ENCODE measurements at places on chromosomes 6 and 20.
A peak's percentile ranks its signal among the peaks of the same experiment; 100 is the strongest.

GRCh38 chr6:167644412-167645132 is 182.1 kb upstream of the AFDN start:
- no peak for DNase-seq

DNA sequence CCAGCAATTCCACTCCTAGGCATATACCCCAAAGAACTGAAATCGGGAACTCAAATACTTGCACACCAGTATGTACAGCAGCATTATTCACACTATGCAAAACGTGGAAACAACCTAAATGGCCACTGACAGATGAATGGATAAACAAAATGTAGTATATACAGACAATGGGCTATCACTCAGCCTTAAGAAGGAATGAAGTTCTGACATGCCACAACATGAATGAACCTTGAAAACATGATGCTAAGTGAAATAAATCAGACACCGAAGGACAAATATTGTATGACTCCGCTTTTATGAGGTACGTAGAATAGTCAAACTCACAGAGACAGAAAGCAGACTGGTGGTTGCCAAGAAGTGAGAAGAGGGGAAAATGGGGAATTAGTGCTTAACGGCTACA is 59.1 kb upstream of the CCN6 start:
- DNase-seq = no peak

GRCh38 chr20:46323557-46323956 is 15.3 kb upstream of the CDH22 start:
- DNase-seq = no peak

GRCh38 chr6:133891149-133891926 is 2.4 kb downstream of the TCF21 start:
- peak; percentile 60 for DNase-seq

DNA sequence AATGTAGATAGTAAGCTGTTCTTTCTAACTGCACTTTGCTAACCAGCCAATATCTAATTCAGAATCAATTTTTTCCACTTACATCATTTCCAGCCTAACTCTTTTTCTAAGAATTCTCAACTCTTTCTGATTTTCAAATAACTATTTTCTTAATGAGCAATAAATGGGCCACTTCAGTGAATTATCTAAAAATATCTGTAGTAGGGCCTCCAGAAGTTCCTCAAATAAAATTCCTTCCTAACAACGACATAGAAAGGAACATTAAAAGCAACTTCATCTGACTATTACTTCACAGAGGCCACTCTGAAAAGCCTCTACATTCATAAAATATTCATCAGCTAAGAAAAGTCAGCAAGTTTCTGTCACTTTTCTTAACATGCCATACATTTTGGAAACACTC is 4.8 kb downstream of the COL12A1 start:
- no peak for DNase-seq

DNA sequence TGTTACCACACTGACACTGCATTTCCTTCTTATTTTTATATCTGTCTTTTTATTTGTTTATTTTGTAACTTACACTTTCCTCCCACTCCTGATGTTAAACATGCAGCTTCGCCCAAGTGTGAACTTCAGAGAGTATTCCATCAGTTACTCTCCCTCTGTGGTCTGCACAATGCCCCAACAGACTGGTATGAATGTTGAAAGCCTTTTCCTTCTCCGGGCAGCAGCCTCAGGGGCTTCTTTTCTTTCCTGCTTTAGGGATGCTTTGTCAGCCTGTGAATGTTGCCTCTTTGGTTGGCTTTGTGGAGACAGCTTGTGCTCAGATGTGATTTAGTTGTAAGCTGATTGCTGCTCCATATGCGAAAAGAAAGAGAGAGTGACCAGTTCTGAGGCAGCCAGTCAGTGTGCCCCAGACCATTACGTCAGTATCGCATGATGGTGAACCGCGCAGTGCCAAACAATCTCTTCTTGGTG is 44.0 kb downstream of the SMPDL3A start:
- DNase-seq = no peak

GRCh38 chr20:52953020-52953419 is 19.1 kb upstream of the TSHZ2 start:
- DNase-seq = no peak

DNA sequence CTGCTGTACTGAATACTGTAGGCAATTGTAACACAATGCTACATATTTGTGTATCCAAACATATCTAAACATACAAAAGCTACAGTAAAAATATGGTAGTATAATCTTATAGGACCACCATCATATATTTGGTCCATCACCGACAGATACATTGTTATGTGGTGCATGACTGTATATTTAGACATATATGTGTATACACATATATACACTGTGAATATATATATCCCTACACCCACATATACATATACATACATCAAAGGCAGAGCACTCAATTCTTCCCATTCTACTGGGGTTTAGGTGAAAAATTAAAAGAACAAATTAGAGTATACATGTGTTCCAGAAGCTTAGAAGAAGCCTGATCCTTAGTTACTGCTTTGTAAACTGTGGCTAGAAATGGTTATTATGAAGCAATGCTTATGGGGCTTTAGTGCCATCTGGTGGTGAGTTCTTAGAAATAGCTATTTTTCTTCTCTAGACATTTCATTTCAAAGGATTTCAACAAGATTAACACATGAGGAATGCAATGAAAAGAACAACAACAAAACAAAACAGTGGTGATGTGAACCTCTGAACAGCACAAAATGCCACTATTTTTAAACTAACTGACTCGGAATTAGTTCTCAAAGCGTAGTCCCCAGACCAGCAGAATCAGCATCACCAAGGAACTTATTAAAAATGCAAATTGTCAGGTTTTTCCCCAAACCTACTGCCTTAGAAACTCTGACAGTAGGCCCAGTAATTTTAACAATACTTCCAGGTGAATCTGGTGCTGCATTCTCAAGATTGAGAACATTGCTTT is 38.0 kb downstream of the PKHD1 start:
- DNase-seq = peak; percentile 13

- DNase-seq = no peak
Measured at GRCh38 chr20:1323830-1324597, 4.9 kb downstream of the SDCBP2 start.

DNA sequence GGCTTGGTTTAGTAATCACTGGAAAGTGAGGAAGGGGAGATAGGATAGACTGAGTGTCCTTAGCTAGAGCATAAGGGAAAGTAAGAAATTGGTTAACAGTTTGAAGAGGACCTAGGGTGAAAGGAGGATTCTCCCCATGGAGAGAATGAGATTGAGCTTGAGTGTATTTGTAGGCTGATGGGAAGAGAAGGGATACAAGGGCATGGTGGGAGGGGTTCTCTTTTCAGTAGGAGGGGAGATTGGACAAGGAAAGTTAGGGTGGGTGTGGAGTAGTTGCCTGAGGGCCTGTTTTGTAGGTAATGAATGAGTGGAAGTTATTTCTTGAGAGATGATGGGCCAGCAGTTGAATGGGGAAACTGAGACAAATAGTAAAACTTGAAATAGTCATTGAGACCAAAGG is 1.9 kb downstream of the TRMT11 start:
- no peak for DNase-seq

DNA sequence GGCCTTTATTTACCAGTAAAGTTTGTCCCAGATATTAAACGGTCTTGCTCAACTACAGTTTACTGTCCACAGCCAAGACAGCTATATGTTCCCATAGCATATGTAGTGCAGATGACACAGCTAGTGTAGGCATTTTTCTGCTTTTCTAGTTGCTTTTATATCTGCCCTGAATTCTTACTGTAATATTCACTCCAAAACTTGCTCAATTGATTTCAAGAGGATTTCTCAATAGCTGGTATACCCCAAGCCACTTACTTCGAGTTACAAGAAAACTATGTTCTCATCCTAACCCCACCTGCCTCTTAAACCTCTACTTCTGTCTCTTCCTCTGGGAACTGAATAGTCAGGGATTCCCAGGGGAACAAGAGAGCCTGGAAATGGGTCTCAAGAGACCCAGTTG is 18.9 kb upstream of the ROS1 start:
- DNase-seq = no peak

DNA sequence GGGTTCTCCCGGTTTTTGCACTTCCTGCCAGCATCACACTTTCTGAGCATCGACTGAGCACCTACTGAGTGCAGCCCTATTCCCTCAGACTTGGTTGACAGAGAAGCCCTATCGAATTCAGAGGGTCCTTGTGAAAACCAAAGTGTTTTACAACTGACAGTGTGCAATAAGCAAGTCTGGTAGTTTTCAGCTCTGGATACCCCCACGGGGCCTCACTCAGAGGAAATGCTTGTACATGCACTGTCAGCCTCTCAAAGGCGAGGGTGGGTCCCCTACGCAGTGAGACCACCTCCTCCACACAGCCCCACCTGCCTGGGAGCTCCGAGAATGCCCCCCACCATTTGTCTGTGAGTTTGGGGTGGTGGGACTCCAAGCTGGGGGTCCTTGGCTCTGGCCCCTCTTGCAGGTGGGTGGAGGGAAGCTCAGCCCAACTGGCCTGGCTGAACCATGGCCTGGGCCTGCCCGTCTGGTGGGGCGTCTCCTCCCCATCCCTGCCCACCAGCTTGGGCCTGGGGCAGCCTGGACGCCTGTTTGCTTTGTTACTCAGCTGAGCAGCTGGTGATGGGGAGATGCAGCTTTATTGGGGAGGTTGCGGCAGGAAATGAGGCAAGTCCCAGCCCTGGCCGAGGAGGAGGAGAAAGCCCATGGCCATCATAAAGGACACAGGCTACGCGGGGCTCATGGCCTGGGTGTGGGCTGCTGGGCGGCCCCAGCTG is 1.7 kb downstream of the SPDEF start:
- no peak for DNase-seq

GRCh38 chr20:52349806-52350205 is 158.2 kb upstream of the ZFP64 start:
- DNase-seq = no peak

GRCh38 chr6:9404351-9405146 is 969.2 kb upstream of the SLC35B3 start:
- no peak for DNase-seq

DNA sequence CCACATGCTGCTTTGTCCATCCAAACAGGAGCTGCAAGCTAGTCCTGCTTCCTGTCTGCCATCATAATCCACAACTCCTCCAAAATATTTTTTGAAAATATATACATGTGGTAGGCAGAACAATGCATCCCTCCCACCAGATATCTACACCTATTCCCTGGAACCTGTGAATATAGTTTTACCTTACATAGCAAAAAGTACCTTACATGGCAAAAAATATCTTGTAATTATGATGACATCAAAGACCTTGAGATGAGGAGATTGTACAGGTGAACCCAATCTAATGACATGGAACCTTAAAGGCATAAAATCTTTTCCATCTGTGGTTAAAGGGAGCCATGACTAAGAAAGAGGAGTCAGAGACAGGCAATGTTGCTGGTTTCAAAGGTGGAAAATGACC is 15.3 kb upstream of the RGS17 start:
- DNase-seq = no peak

- peak; percentile 15 for DNase-seq
Measured at GRCh38 chr20:39874049-39874893, 814.8 kb downstream of the MAFB start.

- no peak for DNase-seq
Measured at GRCh38 chr6:129212081-129212480, 329.1 kb downstream of the LAMA2 start.

DNA sequence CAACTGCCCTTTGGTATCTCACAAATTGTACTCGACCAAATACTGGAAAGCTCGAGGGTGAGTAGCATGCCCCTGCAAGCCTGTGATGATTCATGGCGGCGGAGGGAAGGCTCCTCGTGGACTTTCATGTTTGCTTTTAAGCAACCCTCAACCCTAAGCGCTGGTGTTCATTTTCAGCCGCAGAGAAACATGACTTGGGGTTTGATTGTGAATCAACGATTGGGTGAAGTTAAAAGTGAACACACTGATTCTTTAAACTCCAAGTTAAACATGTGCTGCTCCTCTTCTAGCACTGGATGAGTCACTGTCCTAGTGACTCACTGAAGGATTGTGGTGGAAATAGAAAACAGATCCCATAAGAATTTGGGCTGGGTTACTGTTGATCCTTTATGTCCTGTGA is 8.3 kb downstream of the CD109 start:
- peak; percentile 83 for DNase-seq

DNA sequence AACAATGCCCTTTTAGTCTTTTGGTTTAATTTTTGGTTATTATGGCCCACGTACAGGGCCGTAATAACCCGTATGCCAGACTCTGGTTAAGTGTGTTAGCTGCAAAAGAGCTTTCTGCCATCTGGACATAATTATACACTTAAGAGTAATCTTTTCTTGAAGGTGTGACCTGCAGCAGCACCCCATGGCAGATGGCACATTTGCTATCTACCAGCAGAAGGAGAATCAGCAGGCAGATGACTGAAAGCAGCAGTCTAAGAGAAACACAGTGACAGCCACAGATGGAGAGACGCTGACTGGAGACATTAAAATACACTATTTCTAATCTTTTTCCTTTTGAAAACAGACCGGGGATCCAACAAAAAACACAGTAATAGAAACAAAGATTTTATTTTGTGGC is 18.7 kb downstream of the ASF1A start:
- DNase-seq = no peak

DNA sequence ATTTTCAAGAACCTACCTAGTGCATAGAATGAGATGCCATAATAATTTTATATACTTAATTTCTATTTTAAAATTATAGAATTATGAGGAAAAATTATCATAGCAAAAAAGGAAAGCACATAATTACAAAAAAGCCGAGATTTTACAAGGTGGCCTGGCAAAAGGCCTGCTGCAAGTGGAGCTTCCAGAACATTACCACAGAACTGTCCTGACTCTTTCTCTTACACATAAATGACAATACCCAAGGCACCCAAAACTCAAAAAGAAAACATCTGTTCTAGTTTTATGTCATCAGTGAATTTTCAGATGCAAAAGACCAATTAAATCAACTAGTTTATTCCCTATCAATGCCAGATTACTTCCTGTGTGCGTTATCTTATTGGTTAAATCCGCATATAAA is 74.2 kb downstream of the FILIP1 start:
- DNase-seq = no peak

DNA sequence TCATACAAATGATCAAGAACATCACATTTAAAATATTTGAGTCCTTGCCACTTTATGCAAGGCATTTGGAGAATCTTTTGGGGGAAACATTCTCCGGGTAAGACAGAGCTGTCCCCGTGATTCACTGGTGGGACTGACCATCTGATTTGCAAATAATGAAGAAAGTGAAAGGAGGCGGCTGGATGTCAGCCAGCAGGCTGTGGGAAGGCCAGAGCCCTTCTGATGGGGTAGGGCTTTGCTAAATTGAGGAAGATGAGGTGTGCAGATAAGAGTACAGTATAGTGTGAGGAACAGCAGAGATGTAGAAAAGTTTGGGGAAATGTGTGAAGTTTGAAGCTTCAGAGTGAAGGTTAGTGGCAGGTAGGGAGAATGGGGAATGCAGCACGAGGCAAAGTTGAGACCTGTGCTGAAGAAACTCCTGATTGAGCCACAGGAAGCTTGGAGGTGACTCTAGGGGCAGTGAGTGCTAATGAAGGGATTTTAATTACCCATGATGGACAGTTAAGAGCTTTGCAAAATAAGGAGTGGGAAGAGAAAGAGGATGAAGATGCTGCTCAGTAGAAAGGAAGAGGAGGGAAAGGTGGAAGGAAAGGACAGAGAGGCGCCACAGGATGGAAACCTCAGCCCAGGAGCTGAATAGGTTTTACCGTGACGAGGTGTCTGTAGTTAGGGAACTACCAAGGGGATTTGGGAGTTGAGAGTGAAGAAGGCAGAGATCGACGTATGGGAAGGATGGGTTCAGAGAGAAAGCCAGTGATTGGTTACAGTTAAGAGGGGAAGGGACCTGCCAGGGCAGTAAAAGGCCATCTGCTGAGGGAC is 68.7 kb downstream of the SNX9 start:
- no peak for DNase-seq
